GM12892 (cell line): ENCODE measurements at places on chromosomes 2 and 18.

- DNase-seq, result no peak
Observed at GRCh38 chr2:233329489-233330135, 22.0 kb downstream of the SAG start.

- no peak for DNase-seq
Observed at GRCh38 chr2:104092886-104093285, 761.0 kb upstream of the POU3F3 start.

- DNase-seq, result no peak
Observed at GRCh38 chr2:196478588-196478987, 160.9 kb upstream of the CCDC150 start.

- no peak for DNase-seq
Observed at GRCh38 chr2:226466589-226466988, 333.0 kb downstream of the IRS1 start.

GRCh38 chr18:9655232-9655767 lies 40.9 kb upstream of the PPP4R1 start:
- DNase-seq, result no peak

- DNase-seq, result peak; percentile 45
Observed at GRCh38 chr2:73175663-73176204, 26.6 kb upstream of the NOTO start.

DNA sequence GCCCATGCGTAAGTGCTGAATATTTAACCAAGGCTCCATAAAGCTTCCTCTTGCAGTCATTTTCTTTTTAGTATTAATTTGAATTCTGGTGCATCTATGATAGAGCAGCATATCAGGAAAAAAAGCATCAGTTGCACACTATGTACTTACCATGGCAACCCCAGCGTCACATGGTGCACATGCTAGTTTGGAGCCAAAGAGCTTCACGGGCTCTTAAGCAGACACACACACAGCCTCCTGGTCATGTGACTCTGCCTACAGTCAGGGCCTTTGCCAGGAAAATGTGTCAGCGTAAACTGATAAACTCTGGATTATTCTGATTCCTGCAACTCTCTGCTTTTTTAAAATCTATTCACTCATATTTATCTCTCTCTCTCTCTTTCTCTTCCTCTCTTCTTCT lies 30.2 kb downstream of the NYAP2 start:
- no peak for DNase-seq

DNA sequence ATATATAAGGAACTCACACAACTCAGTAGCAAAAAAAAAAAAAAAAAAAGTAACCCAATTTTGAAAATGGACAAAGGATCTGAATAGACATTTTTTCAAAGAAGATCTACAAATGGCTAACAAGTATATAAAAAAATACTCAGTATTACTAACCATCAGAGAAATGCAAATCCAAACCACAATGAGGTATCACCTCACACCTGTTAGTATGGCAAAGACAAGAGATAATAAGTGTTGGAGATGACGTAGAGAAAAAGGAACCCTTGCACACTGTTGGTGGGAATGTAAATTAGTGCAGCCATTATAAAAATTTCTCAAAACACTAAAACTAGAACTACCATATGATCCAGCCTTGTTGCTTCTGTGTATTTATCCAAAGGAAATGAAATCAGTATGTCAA lies 5.8 kb upstream of the CNDP1 start:
- no peak for DNase-seq

DNA sequence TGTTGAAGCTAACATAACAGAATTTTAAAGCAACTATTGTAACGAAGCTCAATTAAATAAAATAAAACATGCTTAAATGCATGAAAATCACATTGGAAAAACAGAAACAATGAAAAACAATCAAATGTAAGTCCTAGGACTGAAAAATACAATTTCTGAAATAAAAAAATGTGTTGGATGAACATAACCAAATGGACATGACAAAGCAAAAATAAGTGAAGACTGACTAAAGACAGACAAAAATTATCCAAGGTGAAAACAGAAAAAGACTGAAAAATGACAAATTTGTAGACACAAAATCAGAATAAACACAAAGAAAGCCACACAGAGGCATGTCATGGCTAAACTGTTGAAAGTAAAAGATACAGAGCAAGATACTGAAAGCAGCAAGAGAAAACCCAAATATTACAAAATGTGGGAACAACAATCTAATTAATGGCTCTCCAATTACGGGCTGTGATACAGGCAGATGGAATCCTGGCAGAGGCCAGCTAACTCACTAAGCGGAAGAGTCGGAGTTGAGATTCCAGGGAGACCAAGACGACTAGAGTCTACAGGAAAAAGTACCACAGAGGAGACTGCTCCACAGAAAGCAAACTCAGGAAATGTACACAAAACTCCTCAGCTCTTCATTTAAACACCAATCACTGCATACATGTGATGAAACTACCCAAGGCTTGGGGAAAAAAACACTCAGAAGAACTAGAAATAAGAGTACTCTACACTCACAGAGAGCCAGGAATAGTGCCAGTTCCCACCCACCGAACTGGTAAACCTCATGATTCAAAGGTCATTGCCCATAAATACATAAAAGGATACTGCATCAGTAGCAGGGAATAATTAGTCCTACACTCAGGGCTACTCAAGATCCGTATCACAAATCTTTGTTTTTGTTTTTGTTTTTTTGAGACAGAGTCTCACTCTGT lies 83.6 kb downstream of the ATAD2B start:
- DNase-seq, result no peak

GRCh38 chr2:203407496-203407895 lies 79.3 kb downstream of the ABI2 start:
- no peak for DNase-seq

DNA sequence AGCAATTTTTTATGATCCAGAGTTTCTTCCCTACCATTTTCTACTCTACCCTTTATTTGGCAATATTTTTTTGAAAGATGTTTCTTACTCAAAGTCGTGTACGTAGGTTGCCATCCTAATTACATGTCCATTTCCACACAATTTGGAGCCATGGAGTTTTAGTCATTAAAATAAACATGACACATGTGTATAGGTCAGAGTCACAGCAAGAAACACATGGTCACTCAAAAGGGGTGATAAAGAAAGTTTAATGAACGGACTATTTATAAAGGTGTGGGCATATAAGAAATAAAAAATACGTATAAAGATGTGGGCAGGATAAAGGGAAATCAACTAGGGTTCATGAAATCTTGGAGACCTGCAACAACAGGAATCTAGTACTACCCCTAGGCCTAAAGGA lies 138.9 kb downstream of the SLC4A10 start:
- DNase-seq, result no peak

GRCh38 chr2:191020742-191021381 lies 6.9 kb upstream of the STAT1 start:
- no peak for DNase-seq

DNA sequence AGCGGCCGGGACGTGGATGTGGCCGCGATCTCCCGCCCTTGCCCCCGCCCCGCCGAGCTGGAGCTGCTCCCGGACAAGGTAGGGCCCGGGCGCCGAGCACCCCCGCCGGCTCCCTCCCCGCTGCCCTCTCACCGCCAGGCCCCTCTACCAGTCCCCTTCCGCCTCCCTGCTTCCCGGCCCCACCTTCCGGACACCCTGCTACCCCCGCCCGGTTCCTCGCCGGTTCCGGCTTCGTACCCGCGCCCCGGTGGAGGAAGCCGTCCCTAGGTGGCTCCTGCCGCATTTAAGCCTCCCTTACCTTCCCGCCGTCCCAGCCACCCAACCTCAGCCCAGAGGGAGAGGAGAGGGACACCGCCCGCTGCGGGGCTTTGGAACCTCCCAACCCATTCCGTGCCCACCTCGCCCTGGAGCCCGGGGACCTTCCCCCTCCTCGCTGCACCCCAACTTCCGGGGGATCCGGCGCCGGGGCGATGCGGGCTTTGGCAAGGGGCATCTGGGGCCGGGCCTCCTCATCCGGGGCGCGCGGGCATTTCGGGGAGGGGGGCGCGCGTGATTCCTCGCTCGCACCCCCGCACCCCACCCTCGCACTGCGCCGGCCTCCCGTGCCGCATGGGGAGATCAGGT lies 475 bp downstream of the B3GNT2 start:
- peak; percentile 43 for DNase-seq

DNA sequence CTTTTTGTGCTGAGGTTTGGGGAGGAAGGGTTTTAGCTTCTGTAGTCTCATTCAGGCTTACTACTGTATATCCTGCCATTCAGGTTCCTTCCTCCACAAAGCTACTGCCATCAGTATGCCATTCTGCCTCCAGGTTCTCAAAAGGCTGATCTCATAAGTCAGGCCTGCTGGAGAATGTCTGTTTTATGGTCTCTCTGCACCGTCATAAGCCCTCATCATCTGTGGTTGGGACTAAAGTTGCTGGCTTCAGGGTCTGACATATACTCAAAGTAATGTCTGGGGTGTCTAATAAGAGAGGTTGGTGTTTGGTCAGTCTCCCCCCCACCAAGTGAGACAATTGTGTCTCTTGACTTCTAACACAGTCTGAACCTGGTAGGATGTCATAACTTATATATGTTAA lies 36.2 kb upstream of the CCBE1 start:
- no peak for DNase-seq

GRCh38 chr2:66602341-66602740 lies 167.4 kb downstream of the MEIS1 start:
- DNase-seq, result no peak

DNA sequence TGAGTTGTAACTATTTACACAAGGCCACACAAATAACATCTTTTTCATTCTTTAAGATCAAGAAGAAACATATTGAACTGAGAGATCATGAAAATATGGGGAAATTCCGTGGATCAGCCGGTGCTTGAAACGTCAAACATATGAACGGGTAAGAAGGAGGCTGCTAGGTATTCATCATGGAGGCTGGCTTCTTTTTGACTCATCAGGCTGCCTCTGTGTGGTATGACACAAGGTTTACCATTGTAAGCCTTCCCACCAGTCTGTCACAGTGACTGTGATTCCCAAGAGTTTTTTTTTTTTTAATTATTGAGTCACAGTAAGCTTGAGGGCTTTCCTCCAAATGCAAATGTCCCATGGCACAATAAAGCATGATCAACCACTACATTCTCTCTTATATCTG lies 506.9 kb downstream of the BCL11A start:
- no peak for DNase-seq

DNA sequence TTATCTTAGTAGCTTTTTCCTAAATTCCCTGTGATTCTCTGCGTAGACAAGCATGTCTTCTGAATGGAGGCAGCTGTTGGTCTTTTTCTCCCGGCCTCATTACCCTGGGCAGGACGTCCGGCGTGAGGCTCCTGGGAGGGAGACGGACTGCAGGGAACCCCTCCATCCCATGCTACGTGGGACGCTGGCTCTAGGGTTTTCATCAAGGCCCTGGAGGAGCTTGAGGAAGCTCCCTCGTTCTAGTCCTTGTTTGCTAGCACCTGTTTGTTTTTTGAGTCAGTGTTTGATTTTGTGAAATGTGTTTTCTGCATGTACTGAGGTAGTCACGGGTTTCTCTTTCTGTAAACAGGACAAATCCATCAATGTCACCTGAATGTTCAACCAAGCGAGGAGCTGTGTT lies 99.3 kb upstream of the TMEM18 start:
- no peak for DNase-seq

- DNase-seq, result no peak
Observed at GRCh38 chr2:221073326-221074049, 498.6 kb downstream of the EPHA4 start.

- DNase-seq, result no peak
Observed at GRCh38 chr2:238239543-238239862, 335 bp downstream of the HES6 start.

GRCh38 chr2:233387667-233388528 lies 33.6 kb downstream of the DGKD start:
- DNase-seq, result no peak

GRCh38 chr2:110104025-110104771 lies 11.4 kb downstream of the MALL start:
- no peak for DNase-seq

DNA sequence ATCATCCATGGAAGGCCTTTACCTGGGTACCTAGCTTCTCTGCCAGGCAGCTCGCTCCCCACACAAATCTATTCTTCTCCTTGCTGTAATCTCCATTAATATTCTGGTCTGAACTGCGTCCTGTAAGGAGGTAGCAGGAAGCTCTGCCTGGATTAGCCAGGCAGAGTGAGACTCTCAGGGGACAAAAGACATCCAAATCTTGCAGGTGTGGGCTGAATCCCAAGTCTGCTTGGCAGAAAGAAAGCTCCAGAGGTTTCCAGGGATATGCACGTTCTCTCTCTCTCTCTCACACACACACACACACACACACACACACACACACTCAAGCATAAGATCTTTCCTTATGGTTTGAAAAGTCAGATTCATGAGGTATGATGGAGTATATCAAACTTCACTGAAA lies 66.5 kb downstream of the THNSL2 start:
- DNase-seq, result no peak

- no peak for DNase-seq
Observed at GRCh38 chr2:132645176-132645575, 24.8 kb downstream of the LYPD1 start.

DNA sequence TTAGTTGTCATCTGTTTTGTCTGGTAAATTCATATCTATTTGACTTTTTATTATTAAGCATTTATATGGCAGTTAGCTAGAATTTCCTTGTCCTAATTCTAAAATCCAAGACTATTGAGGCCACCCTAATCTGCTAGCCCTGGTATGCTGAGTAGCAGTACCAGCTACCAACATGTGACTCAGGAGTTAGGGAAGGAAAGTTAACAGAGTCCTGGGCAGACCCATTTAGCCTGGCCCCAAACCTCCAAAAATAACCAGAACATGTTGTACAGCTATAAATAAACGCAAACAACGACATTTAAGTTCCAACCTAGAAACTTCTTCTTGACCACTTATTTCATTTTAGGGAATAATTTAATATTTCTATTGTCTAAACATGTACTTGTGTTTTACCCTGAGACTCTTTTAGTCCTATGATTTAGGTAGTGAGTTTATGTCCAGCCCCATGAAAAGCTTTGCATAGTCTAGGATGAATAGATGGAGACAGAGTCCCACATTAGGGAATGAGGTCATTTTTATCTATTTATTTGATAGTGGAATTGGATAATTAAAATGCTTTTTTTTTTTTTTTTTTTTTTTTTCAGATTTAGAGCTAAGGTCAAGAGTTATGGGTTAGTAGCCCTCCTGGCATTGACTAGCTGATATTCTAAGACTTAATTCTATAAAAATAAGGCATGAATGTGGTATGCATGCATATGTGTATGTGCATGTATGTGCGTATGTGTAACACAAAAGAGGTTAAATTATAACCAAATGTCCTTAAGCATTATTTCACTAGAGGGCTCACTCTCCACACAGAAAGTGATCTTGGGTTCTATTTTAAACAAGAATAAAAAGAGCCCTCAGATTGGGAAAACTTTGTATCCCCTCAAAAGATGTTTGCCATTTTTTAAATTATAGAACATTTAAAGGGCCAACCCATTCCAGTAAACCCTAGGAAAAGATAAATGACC lies 160.1 kb upstream of the MAPRE2 start:
- DNase-seq, result no peak
